Kidney epithelial cell (primary cell): ENCODE measurements at places on chromosomes 16 and 17. TPM values are rescaled to one million over a fixed set of nuclear protein-coding genes. Genes with fewer than 3 reads are reported as not detected.

Gene ZFP1
- total RNA-seq, result 10.3 and 12.0 TPM in 2 replicates

Gene TEKT3
- not detected in 2 replicates for total RNA-seq

Gene KRTAP2-2
- total RNA-seq, result not detected in 2 replicates

Gene TP53TG3C
- total RNA-seq, result not detected in 2 replicates

Gene KCNJ12
- 2.5 and 5.9 TPM in 2 replicates for total RNA-seq

Gene TLCD3B
- total RNA-seq, result not detected in 2 replicates

Gene SLC38A8
- total RNA-seq, result not detected in 2 replicates

Gene CIITA
- total RNA-seq, result 0.04 and 0.07 TPM in 2 replicates

Gene TEX19
- not detected in 2 replicates for total RNA-seq

Gene AANAT
- total RNA-seq, result not detected in 2 replicates

Gene ANKRD40CL
- not detected in 2 replicates for total RNA-seq
